Spinal cord (tissue), 10 donors: ENCODE measurements at places on chromosomes 12 and 14. TPM values are rescaled to one million over a fixed set of nuclear protein-coding genes. Genes with fewer than 3 reads are reported as not detected.
A peak's percentile ranks its signal among the peaks of the same experiment; 100 is the strongest.

The GAPDH gene
- 2,778 TPM for total RNA-seq

The SOS2 gene
- total RNA-seq, result 36.3 TPM

The TAS2R14 gene
- total RNA-seq, result 13.3 TPM

The GMFB gene
- 72.8 TPM for total RNA-seq

The ZDHHC17 gene
- total RNA-seq, result 98.0 TPM

The CCDC197 gene
- not detected for total RNA-seq

- H3K27me3 ChIP-seq, result no peaks in the 10 kb centered on the region
- H3K4me1 ChIP-seq, result no peaks in the 10 kb centered on the region
- H3K4me3 ChIP-seq, result no peak overlapping the region
- no peaks in the 10 kb centered on the region for H3K36me3 ChIP-seq
- H3K27ac ChIP-seq, result no peak overlapping the region
- DNase-seq, result no peak
These were observed 47.6 kb upstream of the BDKRB2 start for GRCh38 chr14:96156804-96157760.

DNA sequence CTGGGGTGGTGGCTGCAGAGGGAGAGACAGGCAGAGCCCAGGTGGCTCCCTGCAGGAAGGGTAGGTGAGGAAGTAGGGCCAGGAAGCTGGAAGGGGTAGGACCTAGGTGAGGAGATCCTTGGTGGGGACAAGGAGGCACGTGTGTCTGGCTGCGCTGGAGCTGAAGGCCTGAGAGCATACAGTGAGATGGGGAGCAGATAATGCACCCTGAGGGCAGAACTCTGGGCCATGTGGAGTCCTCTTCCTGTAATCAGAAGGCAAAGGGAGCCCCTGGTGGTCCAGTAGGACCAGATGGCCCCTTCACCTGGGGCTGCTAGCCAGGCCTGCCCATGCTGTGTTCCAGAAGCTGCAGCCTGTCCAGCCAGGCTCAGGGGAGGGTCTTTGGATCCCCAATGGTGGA is 15.3 kb upstream of the KRT80 start:
- H3K27ac ChIP-seq, result no peak overlapping the region
- H3K27me3 ChIP-seq, result no peaks in the 10 kb centered on the region
- H3K4me3 ChIP-seq, result no peak overlapping the region
- H3K36me3 ChIP-seq, result no peaks in the 10 kb centered on the region
- peaks cover 40% of the 10 kb centered on the region for H3K4me1 ChIP-seq

DNA sequence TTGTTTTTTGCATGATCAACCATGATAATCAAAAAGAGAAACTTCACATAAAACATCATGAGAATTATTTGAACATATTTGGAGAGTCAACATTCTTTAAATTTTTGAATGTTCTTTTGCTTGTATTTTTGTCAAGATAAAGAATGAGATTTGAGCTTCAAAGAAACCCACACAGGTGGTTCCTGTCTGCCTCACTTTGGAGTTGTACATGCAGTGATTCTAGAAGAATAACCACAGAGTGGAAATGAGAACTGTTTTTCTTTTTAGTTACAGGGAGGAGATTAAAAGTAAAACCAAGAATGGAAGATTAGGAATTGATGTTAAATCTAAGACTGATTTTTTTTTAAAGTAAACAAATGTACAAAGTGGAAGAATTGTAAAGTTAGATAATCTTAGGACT is 2.3 kb upstream of the ZNF705A start:
- no peak overlapping the region for H3K4me3 ChIP-seq
- H3K36me3 ChIP-seq, result no peaks in the 10 kb centered on the region
- no peak overlapping the region for H3K27ac ChIP-seq

GRCh38 chr14:52244328-52244727 is 23.2 kb upstream of the PTGDR start:
- no peaks in the 10 kb centered on the region for H3K27me3 ChIP-seq
- no peaks in the 10 kb centered on the region for H3K4me1 ChIP-seq
- no peak overlapping the region for H3K4me3 ChIP-seq

DNA sequence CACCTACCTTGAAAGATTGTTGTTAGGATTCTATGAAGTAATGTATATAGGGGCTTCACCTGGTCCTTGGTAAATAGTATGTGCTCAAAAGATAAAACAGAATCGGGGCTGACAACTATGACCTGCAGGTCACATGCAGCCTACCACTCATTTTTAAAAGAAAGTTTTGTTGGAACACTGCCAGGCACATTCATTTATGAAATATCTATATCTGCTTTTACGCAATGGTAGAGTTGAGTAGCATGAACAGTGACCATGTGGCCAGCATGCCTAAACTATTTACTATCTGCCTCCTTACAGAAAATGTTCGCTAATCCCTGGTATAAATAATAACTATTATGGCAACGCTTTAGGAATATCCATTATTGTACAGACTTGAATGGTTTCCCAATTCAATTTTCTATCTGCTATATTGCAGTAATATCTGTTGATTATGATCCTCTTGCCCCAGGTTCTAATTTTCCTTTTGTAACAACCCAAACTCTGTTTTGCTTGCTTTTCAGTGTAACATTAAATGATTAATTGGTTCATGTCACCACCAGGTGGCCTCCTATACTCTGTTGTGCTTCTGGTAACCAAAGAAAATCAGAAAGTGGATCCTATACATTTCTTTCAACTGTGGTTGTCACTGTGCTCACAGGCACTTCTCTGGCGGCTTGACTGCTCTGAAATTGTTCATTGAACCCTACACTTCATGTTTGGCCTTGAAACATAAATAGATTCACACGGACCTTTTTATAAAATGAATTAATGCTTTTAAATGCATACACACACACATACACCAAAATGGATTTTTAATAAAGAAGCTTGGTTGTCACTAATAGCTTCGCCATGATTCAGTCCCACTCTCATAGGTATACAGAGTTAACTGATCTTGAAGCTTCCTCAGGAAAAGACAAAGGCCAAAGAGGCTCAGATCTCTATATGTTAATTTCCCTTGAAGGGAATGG is 227.7 kb upstream of the NPAS3 start:
- no peaks in the 10 kb centered on the region for H3K36me3 ChIP-seq
- H3K4me3 ChIP-seq, result peak overlapping the region; percentile 16
- no peaks in the 10 kb centered on the region for H3K27me3 ChIP-seq
- no peak for DNase-seq
- no peaks in the 10 kb centered on the region for H3K4me1 ChIP-seq

- H3K27me3 ChIP-seq, result no peaks in the 10 kb centered on the region
- no peak overlapping the region for H3K4me3 ChIP-seq
These were observed 23.3 kb downstream of the PPP1R36 start for GRCh38 chr14:64573109-64573508.

DNA sequence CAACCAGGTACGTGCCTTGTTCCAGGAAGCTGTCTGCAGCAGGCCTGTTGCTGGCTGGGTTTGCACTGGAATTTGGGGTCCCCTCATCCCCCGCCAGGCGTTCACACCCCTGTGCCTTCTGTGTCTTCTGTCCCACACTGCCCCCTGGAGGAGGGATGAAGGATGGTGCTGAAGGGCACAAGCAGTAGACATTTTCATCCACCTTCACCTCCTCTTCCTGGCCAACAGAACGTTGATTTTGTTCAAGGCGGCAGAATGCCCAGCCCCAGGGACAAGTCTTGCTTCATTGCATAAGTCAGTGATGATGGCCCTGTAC is 122.1 kb downstream of the CALM1 start:
- H3K36me3 ChIP-seq, result no peaks in the 10 kb centered on the region
- no peaks in the 10 kb centered on the region for H3K27me3 ChIP-seq
- no peak for DNase-seq
- H3K4me3 ChIP-seq, result no peak overlapping the region
- no peak overlapping the region for H3K27ac ChIP-seq

DNA sequence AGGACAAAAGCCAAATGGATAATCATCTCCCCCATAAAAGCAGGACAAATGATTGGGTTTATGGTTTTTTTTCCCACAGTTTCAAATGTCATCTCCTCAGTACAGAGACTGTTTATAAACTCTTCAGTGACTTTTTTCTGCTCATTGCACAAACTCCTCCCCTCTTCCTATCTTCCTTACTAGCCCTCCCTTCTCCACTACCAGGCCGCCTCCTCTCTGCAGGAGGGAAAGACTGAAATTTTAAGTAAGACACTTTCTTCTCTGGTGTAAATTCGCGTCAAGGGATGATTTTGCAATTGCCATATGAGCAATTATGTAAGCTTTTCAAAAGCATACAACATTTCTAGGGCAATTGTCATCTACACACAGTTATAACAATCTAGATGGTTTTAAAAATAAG is 37.0 kb downstream of the BTG1 start:
- no peaks in the 10 kb centered on the region for H3K36me3 ChIP-seq
- no peak for DNase-seq
- no peak overlapping the region for H3K4me3 ChIP-seq
- H3K27me3 ChIP-seq, result no peaks in the 10 kb centered on the region
- H3K27ac ChIP-seq, result peak overlapping the region; percentile 48
- peaks cover 20% of the 10 kb centered on the region for H3K4me1 ChIP-seq

DNA sequence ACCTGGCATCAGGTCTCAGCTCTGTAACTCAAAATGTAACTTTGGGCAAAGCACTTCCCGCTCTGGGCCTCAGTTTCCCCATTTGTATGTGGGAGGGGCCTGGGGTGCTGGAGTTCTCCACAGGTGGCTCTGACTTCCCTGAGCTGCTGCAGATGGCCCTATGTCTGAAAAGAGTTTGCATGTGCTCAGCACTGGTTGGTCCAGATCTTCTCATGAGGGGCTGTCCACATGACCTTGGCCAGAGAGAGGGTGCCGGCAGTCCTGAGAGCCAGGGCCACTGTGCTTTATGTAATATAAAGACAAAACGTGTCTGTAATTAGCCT is 7.2 kb upstream of the CACNA2D4 start:
- peaks cover 17% of the 10 kb centered on the region for H3K4me1 ChIP-seq
- H3K27me3 ChIP-seq, result peaks cover 4% of the 10 kb centered on the region
